ENCODE measurements at places on chromosomes 12 and 14.

GRCh38 chr12:117853600-117853999, 115.2 kb downstream of the KSR2 start:
- no peak for DNase-seq

DNA sequence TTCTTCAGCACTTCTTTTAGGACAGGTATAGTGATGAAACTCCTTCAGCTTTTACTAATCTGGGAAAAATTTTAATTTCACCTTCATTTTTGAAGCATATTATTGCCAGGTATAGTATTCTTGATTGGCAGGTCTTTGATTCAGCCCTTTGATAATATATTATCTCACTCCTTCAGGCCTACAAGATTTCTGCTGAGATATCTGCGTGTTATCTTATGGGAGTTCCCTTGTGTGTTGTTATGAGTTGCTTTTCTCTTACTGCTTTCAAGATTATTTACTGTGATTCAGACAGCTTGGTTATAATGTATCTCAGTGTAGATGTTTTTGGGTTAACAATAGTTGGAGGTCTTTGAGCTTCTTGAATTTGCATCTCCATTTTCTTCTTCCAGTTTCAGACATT, 87.4 kb downstream of the ATF7IP start:
- DNase-seq, result no peak

DNA sequence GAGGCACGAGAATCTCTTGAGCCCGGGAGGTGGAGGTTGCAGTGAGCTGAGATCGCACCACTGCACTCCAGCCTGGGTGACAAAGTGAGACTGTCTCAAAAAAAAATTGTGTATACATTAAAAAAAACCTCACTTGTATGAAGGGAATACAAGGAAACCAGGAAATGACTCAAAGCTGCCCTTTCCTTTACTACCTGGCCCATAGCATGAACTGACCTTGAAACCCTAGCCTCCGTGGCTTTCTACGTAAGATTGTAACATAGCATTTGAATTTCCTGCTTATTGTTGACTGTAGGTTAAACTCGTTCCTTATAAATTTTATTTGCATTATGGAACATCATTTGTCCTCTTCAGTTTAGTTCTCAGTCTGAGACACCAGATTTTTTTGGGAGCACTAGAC, 9.1 kb upstream of the DDX47 start:
- no peak for DNase-seq

DNA sequence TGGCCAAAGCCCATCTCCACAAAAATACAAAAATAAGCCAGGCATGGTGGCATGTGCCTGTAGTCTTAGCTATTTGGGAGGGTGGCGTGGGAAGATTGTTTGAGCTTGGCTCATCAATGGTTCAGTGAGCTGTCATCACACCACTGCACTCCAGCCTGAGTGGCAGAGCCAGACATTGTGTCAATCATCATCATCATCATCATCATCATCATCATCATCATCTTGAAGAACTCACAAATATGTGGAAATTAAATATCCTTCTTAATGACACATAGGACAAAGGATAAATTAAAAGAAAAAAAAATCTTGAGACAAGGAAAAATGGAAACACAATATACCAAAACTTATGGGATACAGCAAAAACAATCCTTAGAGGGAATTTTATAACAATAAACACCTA, 132.5 kb downstream of the LRFN5 start:
- DNase-seq, result no peak

- no peak for DNase-seq
These were observed 4.1 kb downstream of the IFI27 start for GRCh38 chr14:94114589-94115057.

DNA sequence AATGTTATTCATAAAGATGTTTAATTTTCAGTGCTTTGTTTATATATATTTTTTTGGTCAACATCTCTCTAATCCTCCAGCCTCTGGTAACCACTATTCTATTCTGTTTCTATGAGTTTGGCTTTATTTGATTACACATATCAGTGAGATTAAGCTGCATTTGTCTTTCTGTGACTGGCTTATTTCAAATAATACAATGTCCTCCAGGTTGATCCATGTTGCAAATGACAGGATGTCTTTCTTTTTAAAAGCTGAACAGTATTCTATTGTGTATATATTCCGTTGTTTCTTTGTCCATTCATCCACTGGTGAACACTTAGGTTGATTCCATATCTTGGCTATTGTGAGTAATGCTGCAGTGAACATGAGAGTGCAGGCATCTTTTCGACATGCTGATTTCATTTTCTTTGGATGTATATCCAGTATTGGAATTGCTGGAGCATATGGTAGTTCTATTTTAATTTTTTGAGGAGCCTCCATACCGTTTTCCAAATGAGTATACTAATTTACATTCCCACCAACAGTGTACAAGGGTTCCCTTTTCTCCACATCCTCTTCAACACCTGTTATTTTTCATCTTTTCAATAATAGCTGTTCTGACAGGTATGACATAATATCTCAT, 142.4 kb downstream of the PRKCH start:
- DNase-seq, result no peak

GRCh38 chr14:43579671-43580070, 927.4 kb downstream of the FSCB start:
- no peak for DNase-seq

DNA sequence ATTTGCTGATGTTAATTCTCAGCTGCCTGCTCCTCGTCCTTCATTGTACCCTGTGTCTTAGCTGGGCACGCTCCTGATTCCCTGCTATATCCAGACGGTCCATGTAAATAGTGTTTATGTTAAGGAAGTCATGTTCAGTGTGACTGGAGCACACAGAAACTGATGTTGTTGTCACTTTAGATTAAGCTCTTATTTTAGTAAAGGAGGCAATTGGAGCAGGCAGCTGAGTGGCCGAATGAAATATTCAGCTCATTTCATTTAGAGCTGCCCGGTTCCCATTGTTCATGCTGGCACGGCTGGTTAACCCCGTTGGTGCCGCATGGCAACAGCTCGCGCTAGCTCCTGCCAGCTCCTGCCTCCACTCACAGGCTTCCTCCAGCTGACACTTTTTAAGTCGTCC, 446.8 kb upstream of the SOX5 start:
- DNase-seq, result no peak

GRCh38 chr14:41718477-41719166, 111.9 kb downstream of the LRFN5 start:
- DNase-seq, result no peak

- DNase-seq, result no peak
These were observed 25.5 kb upstream of the GSC start for GRCh38 chr14:94795372-94795771.

- peak; percentile 73 for DNase-seq
These were observed 14.6 kb upstream of the RBM19 start for GRCh38 chr12:113980537-113981337.

GRCh38 chr14:105303949-105304348, 3.1 kb upstream of the BRF1 start:
- peak; percentile 24 for DNase-seq

GRCh38 chr12:2117541-2117940, 64.8 kb downstream of the CACNA1C start:
- DNase-seq, result no peak

GRCh38 chr12:70196811-70197281, 46.4 kb upstream of the CNOT2 start:
- DNase-seq, result peak; percentile 26

DNA sequence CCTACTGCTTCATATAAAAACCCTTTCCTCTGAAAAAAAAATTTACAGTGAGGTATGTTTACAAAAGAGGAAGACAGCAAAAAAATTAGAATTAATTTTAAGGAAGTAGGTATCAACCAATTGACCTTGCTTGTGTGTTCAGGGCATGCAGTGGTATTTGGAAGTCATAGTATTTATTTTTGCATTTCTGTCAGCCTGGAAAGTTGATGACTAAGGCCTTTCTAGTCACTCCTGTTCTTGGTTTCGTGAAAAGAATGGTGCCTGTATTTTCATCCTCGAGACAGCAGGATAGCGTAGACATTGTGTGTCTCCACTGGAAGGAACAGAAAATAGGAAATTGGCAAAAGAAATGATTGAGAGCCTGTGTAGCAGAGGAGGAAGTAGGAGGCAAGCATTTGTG, 24.5 kb downstream of the SLC16A7 start:
- DNase-seq, result no peak

GRCh38 chr12:8844665-8845064, 22.2 kb downstream of the A2ML1 start:
- no peak for DNase-seq

DNA sequence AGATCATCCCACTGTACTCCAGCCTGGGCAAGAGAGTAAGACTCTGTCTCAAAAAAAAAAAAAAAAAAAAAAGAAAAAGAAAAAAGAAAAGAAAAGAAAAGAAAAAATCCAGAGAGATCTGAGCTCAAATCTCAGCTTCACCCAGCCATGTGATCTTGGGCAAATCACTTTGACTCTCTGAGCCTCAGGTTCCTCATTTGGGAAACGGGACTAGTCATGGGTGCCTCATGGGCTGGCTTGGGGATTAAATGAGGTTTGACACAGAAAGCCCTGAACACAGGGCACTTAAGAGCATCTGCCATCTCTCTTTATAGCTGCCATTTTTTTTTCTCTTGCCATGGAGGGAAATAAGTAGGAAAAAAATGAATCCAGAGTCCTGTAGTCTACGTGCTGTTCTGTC, 86.2 kb upstream of the MYL2 start:
- DNase-seq, result no peak

DNA sequence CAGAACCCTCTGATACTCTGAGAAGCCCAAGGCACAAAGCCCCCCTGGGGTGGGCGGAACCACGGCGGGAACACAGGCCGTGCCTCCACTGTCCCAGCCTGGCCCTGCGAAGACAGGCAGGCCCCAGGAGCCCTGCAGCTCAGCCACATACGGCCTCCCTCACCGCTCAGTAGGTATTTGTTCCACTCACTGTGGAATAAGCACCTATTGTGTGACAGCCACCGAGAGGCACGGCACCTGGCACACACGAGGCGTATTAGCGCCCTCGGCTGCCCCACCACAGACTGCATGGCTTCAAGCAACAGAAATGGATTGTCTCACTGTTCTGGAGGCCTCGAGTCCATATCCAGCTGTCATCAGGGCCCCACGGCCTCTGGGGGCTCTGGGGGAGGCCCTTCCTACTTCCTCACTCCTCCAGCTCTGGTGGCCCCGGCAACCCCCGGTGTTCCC, 66.3 kb downstream of the NCOR2 start:
- no peak for DNase-seq

DNA sequence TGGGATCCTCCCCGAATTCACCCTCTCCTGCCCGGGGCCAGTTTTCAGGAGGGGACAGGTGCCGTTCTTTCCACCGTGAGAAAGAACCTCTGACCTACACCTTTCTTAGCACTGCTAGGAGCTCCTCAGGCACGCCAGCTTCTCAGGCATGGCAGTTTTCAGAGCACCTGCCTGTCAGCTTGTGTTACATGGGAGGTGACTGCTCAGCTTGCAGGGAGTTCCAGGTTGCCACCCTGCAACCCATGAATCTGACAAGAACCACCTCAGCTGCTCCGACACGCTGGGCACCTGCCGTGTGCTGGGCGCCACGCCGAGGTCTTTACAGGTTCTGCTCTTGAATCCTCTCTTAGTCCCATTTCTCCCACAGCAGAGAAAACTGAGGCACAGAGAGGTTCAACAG, 12.9 kb downstream of the BRI3BP start:
- no peak for DNase-seq

DNA sequence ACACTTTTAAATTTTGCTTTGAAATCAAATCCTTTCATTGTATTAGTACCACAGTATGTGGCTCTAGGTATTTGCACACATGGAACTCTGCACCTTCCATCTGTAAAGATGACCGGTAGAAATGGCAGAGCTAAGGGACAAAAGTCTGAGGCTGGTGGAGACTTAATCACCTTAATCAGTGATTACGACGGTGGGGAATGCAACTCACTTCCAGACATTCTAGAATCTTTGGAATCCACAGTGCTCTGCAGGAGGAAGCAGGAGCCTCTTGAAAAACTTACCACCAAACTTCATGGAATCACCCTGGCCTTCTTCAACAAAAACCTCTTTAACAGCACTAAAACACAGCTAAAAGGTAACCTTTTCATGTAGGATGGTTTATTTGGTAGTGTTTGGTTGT, 3.9 kb upstream of the DACT1 start:
- DNase-seq, result no peak

- no peak for DNase-seq
These were observed 7.8 kb upstream of the KRT74 start for GRCh38 chr12:52581481-52581880.

DNA sequence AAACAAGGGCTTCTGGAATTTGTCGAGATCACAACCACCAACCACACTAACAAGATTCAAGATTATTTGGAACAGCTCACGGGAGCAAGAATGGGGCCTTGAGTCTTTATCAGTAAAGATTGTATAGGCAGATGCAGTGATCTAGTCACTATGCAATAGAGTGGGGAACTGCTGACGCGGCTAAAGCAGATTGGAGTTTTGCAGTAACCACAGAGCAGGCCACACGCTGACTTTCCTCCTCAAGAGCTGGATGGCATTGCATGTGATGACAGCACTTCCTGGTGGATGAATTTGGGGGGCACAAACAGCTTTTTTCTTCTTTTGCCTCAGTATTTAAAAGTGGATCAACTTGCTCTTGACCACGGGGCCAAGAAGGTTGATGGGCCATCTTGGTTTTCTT, 46.0 kb downstream of the KCNK13 start:
- DNase-seq, result no peak

- DNase-seq, result no peak
These were observed 26.9 kb upstream of the RXYLT1 start for GRCh38 chr12:63752841-63753240.

DNA sequence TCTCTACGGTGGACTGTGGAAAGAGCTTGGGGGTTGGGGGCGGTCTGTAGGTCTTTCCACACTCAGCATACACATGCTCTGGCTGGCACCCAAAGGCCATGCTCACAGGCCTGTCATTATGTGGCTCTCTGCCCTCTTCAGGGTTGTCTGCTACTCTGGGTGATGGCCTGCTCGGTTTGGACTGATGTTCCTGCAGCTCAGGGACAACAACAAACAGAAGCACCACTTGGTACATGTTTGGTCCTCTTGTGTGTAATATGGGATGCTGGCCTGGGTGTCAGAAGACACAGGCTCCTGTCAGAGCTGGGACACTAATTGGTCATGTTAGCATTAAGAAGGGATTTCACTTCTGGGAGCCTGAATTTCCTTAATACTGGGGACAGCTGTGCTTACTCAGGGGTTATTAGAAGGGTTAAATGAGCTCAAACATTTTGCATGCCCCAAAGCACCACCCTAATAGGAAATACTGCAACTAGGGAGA, 32.7 kb upstream of the SELPLG start:
- peak; percentile 61 for DNase-seq

GRCh38 chr14:22685467-22685866, 41.3 kb upstream of the OR6J1 start:
- no peak for DNase-seq

GRCh38 chr14:35380794-35381193, 23.8 kb downstream of the NFKBIA start:
- no peak for DNase-seq

- no peak for DNase-seq
These were observed 193.9 kb upstream of the PLXNC1 start for GRCh38 chr12:93954166-93955112.

GRCh38 chr12:88305254-88305890, 163.3 kb downstream of the TMTC3 start:
- no peak for DNase-seq

- no peak for DNase-seq
These were observed 18.9 kb upstream of the C12orf71 start for GRCh38 chr12:27101290-27101689.

- DNase-seq, result no peak
These were observed 460.8 kb downstream of the BCAT1 start for GRCh38 chr12:24488091-24488596.

GRCh38 chr14:104356020-104356737, 217.8 kb downstream of the KIF26A start:
- DNase-seq, result no peak

GRCh38 chr14:31106768-31107167, 80.6 kb upstream of the STRN3 start:
- DNase-seq, result no peak

Data from D341Med (cell line).